Effector CD8-positive, alpha-beta T cell (primary cell): ENCODE measurements at places on chromosomes 1 and 21.

GRCh38 chr1:220804202-220804586, 17.5 kb downstream of the MTARC1 start:
- no peak for DNase-seq

GRCh38 chr1:166289309-166290050, 122.7 kb upstream of the FAM78B start:
- no peak for DNase-seq

- DNase-seq, result no peak
Measured at GRCh38 chr21:38691631-38692030, 114.1 kb upstream of the ETS2 start.

DNA sequence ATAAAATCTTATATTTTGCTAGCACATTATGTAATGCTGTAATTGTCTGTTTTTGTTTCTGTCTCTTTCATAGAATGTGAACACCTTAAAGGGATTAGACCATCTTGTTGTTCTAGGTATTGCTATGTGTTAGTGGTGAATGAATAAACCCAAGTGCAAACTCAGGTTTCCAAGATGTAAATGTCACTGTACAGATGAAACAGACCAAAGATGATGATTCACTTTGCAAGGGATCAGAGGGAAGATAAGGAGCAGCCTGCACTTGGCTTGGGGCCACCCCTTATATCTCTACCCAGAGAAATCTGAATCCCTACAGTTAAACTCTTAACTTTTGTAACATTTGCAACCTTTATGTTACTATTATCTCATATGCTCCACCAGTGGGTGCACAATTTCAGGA, 25.4 kb downstream of the UROD start:
- DNase-seq, result no peak

GRCh38 chr1:203039609-203040512, 13.6 kb downstream of the PPFIA4 start:
- no peak for DNase-seq

DNA sequence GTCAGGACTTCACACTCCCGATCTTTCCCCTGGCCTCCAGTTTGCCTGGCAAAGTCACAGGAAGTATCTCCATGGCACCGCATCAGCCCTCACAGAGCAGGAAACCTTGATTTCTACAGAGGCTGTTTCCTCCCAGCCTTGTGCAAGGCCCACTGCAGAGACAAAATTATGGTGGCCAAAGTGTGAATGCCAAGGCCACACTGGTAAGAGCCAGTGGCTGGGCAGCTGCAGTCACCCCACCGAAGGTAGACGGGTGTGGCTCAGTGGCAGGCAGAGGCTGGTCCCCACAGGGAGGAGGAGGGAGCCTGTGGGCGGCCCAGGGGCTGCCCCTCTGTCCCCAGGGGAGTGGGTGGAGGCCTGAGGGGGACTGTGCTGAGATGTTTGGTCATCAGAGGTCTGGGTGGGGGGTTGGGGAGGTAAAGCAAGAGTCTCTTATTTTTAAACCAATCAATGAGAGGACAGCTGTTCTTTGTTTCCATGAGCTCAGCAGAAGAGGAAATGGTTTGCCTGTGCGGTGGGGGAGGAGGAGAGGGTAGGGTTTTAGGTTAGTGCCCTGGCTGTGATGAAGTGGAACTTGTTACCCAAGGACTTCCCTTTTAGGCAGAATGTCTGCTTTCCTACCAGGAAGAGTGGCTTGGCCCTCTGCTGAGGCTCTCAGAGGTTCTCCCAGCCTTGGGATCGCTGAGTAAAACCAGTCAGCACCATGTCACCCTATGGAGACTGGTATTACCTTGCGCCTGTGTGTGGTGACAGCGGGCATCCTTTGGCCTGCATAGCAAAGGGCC, 18.0 kb upstream of the BTG2 start:
- peak; percentile 53 for DNase-seq

- DNase-seq, result peak; percentile 44
Measured at GRCh38 chr1:18820791-18821641, 38.4 kb downstream of the TAS1R2 start.

DNA sequence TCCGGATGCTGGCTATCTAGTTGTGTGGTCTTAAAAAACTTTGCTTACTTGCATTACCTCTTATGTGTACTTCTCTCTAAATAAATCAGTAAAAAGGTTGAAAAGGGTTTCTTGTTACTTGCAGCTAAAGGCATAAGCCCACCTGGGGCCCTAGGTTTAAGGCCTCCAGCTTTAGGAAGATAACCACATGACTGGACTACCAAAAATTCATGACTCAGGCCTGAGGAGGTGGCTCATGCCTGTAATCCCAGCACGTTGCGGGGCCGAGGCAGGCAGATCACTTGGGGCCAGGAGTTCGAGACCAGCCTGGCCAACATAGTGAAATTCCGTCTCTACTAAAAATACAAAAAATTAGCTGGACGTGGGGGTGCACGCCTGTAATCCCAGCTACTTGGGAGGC, 142.9 kb downstream of the APP start:
- no peak for DNase-seq

- no peak for DNase-seq
Measured at GRCh38 chr21:26130249-26130881, 40.2 kb downstream of the APP start.

- DNase-seq, result no peak
Measured at GRCh38 chr1:82565546-82565945, 764.8 kb downstream of the ADGRL2 start.

- no peak for DNase-seq
Measured at GRCh38 chr1:215526147-215526845, 40.8 kb upstream of the KCTD3 start.

- DNase-seq, result no peak
Measured at GRCh38 chr1:56660293-56660692, 15.2 kb downstream of the PRKAA2 start.

GRCh38 chr1:22619798-22620197, 16.6 kb upstream of the C1QA start:
- no peak for DNase-seq
